ENCODE measurements at places on chromosomes 16 and 17.
A peak's percentile ranks its signal among the peaks of the same experiment; 100 is the strongest.

- no peak for DNase-seq
Measured at GRCh38 chr17:21389394-21389793, 13.2 kb downstream of the KCNJ12 start.

DNA sequence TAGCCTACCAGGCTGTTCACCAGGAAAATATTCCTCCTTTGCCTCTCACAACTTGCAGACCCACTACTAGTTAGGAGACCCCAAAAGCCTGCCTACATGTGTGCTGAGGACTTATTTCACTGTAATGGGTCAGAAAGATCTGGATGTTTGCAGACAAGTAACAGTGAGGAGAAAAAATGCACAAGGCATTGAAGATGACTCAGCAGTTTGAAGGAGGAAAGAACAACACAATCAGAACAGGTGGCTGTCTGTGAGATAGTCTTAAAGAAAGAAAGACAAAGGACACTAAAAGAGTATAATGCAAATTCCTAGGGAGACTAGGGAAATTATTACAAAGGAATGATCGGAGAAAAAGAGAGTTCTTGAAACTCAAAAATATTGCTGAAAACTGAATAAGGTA is 69.0 kb downstream of the ANKFN1 start:
- DNase-seq, result no peak

GRCh38 chr17:37546302-37546701 is 56.6 kb downstream of the DUSP14 start:
- no peak for DNase-seq

DNA sequence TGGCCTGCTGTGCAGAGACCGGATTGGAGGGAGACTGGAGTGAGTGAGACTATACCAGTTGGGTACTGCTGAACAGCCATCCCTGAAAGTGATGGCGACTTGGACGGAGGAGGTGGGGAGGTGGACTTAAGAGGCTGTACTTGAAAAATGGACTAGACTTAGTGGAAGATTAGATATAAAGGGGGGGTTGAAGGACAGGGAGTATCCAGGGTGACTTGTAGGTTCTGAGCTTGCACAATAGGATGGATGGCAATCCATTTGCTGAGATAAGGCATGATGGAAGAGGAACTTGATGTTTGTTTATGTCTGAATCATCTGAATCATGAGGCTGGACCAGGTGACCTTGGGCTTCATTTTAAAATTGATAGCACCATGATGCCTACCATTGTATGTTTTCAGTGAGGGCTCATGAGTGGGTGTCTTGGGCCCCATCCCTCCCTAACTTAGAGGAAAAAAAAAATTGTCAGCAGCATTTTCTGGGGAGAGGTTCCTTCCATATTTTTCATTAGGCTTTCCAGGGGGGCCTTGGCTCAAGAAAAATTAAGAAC is 41.2 kb downstream of the PRKCA start:
- DNase-seq, result no peak

GRCh38 chr16:53433509-53433908 is 762 bp upstream of the RBL2 start:
- no peak for DNase-seq

DNA sequence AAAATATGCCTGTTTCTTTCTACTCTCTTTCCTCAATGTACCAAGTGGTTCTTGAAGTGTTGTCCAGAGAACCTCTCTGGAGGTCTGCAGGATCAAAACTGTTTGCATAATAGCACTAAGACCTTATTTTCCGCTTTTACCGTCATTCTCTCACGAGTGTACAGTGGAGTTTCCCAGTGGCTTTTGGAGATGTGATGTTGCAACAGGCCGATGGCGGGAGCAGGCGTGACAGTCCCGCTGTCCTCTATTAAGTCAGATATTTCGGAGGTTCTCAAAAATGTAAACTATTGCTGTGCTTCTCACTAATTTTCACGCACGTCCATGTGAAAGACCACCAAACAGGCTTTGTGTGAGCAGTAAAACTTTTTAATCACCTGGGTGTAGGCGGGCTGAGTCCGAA is 8.3 kb upstream of the GPRC5B start:
- DNase-seq, result no peak

GRCh38 chr16:23506606-23506994 is 3.7 kb downstream of the GGA2 start:
- DNase-seq, result no peak

DNA sequence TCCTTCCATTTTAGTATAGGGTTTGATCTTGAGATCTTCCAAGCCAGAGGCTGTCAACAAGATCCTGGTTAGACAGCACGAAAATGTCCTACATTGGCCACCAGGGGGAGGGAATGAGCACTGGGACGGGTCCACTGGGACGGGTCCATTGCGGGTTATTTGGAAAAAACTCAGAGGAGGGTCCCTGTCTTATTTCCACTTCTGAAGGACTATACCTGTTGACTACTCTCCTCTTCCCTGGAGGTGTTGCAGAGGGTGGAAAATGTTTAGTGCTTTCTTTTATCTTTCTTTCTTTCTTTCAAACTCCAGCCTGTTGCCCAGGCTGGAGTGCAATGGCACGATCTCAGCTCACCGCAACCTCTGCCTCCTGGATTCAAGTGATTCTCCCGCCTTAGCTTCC is 2.5 kb downstream of the TTLL6 start:
- peak; percentile 63 for DNase-seq

DNA sequence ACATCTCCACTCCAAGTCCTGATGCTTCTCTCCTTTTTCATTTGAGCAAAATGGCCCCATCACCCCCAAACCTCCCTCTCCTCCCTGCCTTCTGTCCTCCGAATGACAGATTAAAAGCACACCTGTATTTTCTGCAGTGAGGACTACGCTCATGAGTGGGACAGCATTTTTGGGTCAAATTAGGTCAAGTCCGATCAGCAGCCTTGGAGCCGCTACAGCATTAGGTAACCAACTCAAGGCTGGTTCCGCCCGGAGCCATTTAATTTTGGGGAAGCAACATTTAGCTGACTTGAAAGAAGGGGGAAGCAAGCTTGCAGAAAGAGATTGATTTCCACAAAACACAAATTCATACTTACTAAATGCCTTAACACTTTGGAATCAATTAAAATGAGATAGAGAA is 324.1 kb upstream of the CDH5 start:
- DNase-seq, result no peak

GRCh38 chr16:68668266-68668665 is 23.2 kb downstream of the CDH3 start:
- no peak for DNase-seq

DNA sequence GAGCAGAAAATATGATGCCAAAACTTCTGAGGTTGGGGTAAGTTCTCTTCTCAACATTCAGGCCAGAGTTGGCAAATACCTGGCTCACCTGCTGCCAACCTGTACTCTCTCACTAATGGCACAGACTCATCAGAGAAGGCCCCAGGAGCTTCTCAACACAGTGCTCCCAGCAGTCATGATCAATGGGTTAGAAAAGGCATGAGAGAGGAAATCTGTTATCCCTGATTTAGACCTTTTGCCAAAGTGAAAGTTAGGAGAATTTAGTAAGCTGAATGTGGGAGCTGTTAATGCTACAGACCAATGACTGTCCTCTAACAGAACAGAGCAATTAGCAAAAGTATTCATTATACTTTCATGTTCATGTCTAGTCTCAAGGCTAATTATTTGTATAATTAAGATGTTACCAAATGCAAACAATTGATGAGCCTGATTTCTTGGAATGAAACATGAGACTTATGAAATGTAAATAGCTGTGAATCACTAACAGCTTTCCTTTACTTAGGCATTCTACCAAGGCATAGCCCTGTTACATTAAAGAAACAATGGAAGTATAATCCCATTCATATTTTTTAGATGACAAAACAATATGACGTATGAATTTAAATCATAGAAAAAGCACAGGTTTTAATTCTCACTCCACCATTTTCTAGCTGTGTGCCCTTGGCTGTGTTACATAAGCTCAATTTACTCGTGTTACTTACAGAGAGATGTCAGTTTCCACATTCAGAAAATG is 68.7 kb upstream of the MARCHF10 start:
- DNase-seq, result no peak

- DNase-seq, result no peak
Measured at GRCh38 chr17:57556320-57556719, 188.8 kb downstream of the CCDC182 start.

DNA sequence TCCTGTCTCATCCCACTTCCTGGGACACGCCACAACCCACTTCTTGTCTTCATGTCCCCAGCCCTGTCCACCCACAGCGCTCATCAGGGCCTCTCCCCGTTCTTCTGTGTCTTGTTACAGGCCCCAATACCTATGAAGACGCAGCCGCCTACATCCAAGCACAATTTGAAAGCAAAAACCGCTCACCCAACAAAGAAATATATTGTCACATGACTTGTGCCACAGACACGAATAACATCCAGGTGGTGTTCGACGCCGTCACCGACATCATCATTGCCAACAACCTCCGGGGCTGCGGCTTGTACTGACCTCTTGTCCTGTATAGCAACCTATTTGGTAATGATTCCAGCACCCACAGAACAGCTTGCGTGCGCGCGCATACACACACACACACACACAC is 70.6 kb downstream of the AMFR start:
- DNase-seq, result no peak

- no peak for DNase-seq
Measured at GRCh38 chr17:78595135-78595810, 18.1 kb upstream of the DNAH17 start.

- DNase-seq, result peak; percentile 48
Measured at GRCh38 chr17:74369221-74369620, 1.9 kb downstream of the GPR142 start.

GRCh38 chr16:83878838-83879237 is 20.1 kb upstream of the MLYCD start:
- peak; percentile 62 for DNase-seq

- no peak for DNase-seq
Measured at GRCh38 chr17:58191241-58191896, 1.2 kb upstream of the EPX start.

GRCh38 chr16:84220851-84221250 is 19.0 kb downstream of the KCNG4 start:
- DNase-seq, result no peak

- no peak for DNase-seq
Measured at GRCh38 chr16:81838794-81839193, 59.7 kb downstream of the PLCG2 start.

GRCh38 chr17:63766754-63767153 is 6.6 kb downstream of the CCDC47 start:
- DNase-seq, result no peak

DNA sequence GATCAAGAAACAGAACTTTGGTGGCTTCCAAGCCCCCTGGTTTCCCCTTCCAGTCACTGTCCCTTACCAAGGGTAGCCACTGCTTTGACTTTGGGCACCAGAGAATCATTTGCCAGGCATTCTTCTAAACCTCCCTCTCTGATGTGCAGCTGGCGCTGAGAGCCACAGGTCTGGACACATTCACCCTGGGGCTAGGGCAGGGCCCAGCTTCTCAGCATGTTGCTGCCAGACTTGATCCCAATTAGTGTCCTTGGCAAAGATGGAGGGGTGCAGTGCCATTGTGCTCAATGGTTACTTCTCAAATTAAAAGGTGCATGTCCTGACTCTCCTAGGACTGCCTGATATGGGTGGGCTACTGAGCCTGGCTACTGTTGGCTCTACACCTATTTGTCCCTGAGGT is 7.6 kb upstream of the SLC47A2 start:
- no peak for DNase-seq

- no peak for DNase-seq
Measured at GRCh38 chr16:85029408-85029784, 1.8 kb downstream of the KIAA0513 start.

DNA sequence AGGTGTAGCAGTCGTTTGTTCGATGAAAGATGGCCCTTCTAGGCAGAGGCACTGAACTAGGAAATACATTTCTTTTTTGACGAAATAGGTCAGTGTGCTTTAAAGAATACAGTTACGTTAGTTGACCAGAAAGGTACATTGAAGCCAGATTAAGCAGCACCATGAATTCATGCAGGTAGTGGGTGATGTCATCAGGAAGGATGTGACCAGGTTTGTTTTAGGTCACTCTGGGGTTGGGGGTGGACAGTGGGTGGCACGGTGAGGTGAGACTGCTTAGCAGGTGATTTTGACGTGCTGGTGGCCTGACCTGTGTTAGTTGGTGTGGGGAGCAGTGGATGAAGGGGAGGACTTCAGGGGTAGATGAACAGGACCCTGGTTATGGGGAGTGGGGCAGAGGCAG is 3.6 kb downstream of the INO80E start:
- DNase-seq, result no peak

GRCh38 chr17:44335564-44335963 is 9.5 kb upstream of the GRN start:
- no peak for DNase-seq

DNA sequence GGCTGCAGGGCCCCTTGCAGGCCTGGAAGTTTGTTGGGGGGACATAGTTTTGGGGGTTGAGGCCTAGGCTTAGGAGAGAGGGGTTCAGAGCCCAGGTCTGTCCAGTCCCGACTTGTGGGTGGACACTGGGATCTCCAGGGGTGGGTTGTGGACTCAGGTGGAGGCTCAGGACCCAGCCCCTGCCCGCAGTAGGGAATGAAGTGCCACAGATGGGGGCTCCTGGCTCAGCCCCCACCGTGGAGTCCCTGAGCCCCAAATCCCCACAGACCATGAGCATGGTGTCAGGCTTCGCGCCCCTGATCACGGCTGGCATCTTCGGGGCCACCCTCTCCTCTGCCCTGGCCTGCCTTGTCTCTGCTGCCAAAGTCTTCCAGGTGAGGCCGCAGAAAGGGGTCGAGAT is 14.3 kb downstream of the SLC12A3 start:
- DNase-seq, result no peak

GRCh38 chr16:79155471-79155870 is 445.1 kb downstream of the MAF start:
- DNase-seq, result no peak

DNA sequence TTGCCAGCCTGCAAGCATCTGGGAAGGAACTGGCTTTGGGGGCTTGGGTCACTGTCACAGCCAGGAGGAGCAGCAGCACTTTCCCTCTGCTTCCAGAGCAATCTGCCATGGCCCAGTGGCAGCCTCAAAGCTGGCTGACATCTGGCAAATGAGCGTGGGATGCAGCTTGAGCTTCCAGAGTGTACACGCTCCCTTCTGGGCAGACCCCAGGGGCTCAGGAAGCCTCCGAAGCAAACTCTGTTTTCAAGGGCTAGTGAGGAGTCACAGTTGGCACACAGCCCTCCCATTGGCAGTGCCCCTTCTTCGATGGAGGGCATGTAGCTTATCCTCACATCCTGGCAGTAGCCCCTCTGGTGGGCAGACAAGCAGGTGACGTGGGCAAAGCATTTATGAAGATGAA is 249.6 kb downstream of the ENGASE start:
- no peak for DNase-seq

GRCh38 chr17:65268832-65269231 is 131.7 kb downstream of the RGS9 start:
- DNase-seq, result no peak

DNA sequence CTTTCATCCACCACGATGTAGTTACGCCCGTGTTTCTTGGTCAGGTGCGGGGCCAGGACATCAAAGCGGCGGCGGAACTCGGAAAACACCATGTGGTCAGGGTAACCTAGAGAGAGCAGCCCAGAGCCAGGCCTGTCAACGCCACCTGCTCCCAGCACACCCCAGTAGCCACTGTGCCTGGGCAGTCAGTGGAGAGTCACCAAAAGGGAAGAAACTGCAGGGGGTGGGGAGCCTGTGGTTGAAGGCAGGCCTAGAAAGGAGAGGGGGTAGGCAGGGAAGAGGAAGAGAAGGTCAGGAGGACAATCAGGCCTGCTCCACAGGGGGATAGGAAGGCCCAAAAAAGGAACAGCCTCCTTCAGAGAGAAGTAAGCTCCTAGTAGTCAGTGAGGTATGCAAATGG is 64.1 kb downstream of the PIPOX start:
- no peak for DNase-seq

Measured in tibial nerve (tissue), 4 donors.